ENCODE measurements at places on chromosomes 7 and 10. TPM values are rescaled to one million over a fixed set of nuclear protein-coding genes. Genes with fewer than 3 reads are reported as not detected.

DNA sequence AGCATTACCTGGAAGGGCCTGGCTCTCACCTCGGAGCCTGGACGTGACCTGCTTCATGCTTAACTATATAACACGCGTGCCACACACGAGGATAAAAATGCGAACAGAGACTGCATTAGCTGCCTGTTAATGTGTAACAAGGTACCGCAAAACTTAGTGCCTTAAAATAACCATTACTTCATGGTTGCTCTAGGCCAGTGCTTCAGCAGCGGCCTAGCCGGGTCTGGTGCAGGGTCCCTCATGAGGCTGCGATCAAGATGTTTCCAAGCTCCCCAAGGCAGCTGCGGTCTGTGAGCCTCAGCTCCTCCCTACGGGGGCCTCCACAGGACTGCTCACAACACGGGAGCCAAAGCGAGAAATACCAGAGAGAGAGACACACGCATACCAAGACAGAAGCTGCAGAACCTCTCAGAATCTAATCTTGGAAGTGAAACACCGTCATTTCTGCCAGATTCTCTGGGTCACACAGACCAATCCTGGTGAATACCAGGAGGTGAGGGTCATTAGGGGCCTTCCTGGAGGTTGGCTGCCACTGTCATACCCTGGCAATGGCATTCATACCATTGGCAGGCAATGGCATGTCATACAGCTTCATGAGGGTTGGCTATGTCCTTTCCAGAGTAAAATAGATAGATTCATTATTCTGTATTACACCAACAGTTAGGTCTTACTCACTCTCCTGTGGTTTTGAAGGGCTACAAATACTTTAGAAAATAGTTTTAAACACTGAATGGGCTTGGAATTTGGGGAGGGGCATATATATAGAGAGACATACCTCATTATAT lies 94.5 kb downstream of the HIPK2 start:
- DNase-seq = no peak

DNA sequence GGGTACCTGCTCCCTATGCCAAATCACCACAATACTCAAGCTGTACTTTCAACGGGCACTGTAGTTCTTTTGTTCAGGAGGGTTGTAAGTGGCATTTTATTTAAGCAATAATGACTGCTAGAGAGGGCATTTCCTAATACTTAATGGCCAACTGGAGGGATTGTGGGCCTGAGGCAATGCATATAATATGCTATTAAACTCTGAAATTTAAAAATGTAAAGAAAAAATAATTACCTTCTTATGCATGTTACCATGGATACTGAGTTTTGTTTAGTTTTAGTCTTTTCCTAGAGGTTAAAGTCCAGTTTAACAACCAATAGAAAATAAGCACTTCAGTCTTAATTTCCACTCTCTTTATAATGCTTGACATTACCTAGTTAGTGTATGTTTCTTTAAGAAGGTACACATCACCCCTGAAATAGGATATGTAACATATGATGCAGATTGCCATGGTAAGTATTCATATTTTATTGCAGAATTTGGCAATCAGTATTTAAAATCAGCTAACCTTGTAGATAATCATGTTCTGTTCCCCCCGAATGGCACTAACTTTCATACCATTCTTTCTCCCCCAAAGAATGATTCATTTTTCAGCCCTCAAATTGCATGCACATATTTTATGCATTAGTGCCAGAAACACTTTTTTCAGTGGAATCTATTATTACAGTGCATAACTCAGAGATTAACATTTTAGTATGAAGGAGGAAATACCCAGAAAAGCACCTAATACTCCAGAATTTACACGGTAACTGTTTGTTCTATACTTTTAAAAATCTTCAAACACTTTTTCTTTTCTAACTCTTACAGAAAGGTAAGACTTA lies 90.3 kb upstream of the ZNF438 start:
- DNase-seq = no peak

GRCh38 chr7:74619235-74619860 lies 38.2 kb upstream of the GTF2I start:
- DNase-seq = no peak

GRCh38 chr10:13686331-13686752 lies 99.6 kb downstream of the PRPF18 start:
- no peak for DNase-seq

Gene NEURL1
- 46.0 TPM for total RNA-seq

Measured in Peyer's patch (tissue), 4 donors.